ENCODE measurements at places on chromosomes 5 and 9.

DNA sequence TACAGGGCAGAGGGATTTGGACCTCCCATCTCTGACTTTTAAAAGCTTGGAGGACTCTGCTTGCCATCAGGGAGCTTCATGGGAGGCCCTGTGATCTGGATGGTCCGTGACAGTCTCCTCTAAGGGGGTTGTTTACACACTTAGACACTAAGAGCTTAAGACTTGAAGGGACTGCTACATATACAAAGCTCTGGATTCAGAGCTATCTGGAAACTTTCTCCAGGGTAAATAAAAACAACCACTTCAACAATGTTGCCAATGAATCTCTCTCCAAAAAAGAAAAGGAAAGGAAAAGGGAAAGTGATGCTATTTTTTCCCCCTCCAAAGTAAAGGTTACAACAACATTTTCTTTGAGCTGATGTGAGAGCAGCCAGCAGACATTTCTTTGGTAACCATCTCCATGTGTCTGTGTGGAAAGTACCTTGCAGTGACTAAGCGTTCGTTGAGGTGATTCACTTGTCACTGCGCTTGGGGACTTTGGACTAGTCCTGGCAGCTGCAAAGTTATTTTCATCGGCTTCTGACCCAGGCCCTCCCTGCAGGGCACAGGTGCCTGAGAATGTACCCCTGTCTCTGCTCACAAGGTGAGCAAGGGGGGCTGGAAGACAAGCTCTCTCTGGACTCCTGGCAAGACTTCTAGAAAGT, 262.1 kb upstream of the KLF4 start:
- DNase-seq = no peak

DNA sequence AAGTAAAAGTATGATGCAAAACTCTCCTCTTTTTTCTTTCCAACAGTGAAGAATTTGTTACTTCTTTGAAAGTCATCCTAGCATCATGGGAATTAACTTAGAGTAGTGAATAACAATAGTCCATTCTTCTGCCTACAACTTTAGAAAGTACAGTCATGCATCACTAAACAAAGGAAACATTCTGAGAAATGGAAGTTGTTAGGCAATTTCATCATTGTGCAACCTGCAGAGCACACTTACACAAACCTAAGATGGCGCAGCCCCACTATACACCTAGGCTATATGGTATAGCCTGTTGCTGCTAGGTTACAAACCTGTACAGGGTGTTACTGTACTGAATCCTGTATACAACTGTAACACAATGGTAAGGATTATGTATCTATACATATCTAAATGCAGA, 1209.3 kb upstream of the C9orf72 start:
- no peak for DNase-seq

DNA sequence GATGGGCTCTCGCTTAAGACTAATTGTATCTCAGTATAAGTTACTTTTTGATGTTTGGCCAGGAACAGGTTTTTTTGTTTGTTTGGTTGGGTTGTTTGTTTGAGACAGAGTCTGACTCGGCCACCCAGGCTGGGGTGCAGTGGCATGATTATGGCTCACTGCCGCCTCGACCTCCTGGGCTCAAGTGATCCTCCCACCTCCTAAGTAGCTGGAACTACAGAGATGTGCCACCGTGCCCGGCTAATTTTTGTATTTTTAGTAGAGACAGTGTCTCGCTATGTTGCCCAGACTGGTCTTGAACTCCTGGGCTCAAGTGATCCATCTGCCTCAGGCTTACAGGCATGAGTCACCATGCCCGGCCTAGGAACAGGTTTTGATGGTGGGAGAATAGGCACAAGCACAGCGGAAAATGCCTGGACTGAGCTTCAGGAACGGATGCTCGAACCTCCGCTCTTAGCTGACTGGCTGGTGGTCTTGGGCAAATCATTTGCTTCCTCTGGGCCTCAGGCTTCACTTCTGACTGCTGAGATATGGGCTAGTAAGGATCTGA, 11.4 kb upstream of the SYNPO start:
- DNase-seq = no peak

DNA sequence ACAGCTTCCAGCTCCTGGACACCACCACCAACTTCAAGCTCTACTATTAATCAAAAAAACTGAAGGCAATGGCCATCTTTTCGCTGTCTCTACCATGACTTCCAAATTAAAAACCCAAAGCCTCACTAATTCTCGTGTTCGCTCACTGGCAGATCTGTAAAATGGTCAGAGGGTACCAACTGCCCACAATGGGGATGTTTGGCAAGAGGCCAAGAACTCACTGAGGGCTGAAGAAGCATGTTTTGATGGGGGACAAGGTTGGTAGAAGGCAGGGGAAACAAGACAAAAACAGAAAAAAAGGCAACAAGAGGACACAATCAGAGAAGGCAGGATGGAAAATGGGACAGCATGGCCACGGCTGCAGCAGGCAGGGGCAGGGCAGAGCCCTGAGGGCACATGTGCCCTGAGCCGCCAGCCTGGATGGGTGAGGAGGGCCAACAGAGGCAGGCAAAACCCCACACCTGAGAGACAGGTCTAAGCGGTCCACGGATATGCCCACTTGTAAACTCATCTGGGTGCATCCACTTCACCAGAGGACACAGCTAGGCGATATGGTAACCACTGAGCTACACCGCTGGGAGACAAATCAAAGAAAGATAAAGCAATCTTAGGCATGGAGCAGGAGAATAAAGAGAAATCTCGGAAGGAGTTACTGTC, 50.3 kb downstream of the PFDN1 start:
- no peak for DNase-seq

GRCh38 chr9:128438343-128439109, 17.3 kb upstream of the ODF2 start:
- peak; percentile 52 for DNase-seq

DNA sequence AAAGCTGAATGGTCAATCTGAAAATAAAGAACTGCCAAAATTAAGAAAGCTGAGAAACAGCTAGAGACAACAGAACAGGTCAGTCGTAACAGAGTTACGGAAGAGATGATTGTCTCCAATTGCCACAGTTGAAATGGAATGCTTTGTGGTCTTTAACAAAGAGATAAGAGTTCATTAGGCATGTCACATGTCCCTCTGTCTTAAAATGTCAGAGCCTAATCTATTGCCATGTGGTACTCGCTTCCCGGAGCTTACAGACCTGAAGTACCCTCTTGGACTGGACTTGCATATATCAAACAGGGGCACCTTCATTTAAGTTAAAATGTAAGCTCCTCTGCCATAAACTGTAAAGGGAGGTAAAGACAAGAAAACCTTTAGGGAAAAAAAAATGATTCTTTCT, 19.7 kb downstream of the TTC39B start:
- no peak for DNase-seq

- DNase-seq = no peak
These were observed 148.5 kb downstream of the SGCD start for GRCh38 chr5:156475182-156476157.

DNA sequence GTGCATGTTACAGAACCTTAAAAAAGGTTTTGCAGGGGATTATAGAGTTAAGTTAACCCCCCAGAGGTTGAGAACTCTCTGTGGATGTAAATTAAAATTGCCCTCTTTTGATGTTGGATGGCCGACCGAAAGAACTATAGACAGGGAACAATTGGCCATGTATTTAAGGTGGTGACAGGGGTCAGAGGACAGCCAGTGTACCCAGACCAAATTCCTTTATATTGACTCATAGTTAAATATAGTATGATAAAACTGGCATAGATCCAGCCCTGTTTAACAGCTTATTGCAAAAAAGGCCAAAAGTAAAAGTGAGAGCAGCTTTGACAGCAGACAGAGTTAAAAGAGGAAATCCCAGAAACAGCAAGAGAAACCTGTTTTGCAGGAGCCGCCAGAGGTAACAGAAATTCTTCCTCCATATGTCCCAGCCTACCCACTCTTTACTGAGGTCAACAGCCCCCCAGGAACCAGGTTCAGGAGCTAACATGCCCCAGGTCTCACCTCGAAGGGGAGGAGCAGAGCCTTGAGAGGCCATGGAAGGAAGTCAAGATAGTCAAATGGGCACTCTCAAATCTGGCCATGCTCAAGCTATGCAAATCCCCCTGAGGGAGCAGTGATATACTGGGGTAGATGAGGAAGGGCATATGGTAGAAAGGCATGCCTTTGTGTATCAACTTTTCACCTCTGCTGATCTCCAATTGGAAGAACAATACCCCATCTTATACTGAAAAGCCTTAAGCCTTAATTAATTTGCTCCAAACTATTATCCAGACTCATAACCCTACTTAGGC, 156.4 kb upstream of the COX7C start:
- DNase-seq = no peak

Measured in activated naive CD4-positive, alpha-beta T cell (primary cell).